NCI-H1105 treated with DMSO at 0.1 percent for 48 hours (cell line): ENCODE measurements at places on chromosomes 7 and 10.

DNA sequence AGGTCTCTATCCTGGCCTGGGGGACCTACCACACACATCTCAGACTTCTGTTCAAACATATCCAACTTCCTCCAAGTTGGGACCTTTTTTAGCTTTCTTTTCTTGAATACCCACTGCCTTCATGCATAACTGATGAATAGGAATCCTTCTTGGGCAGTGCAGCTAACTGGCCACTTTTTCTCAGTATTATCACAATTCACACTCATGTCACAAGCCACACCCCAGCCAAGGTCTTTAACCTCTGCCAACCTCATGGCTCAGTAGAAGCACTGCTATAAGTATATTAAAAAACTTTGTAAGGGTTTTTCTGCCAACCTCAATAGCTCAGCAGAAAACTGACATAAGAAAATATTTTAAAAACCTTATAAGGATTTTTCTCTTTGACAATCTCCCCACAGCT lies 44.5 kb downstream of the HHEX start:
- DNase-seq, result no peak

GRCh38 chr7:8210845-8211724 lies 50.9 kb downstream of the ICA1 start:
- no peak for DNase-seq

DNA sequence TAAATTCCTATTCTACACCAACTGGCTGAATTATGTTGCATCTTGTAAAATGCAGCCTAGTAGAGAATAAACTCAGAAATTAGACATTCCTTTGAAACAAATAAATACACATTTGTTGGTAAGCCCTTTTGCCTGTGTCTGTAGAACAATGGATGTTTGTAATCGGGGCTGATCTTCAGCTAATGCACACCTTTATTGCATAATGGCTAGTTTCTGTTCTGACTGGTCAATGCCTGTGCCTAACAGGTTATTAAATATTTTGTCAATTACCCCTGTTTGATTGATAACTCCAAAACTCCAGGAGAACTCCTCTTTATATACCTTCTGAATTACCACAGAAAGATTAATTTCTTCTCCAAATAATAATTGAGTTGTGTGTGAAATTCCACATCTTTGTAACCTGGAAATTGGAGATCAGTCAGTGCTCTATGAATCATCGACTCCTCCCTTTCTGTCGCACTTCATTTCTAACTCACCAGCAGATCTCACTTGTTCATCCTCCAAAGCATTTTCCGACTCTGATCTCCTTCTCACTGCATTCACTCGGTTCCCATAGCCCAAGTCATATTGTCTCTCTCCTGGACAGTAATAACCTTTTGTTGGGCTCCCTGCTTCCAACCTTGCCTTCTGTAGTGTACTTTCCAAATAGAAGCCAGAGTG lies 196.0 kb upstream of the FZD1 start:
- no peak for DNase-seq

DNA sequence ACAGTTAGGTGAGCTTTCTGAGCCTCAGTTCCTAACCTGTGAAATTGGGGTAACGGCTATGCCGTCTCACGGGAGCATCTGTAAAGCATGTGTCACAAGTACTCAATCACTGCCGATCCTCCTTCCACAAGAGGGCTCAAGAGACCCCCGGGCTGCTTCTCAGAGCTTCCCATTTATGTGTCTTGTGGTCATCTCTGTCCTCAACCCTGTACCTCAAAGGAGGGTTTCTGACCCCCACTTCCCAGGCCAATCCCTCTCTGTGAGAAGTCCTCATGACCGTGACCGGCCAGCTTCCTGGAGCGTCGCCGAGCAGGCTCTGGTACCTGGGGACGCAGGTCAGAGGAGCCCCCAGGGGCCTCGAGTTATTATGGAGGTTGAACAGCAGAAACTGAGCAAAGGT lies 510 bp upstream of the TRPV5 start:
- DNase-seq, result no peak

DNA sequence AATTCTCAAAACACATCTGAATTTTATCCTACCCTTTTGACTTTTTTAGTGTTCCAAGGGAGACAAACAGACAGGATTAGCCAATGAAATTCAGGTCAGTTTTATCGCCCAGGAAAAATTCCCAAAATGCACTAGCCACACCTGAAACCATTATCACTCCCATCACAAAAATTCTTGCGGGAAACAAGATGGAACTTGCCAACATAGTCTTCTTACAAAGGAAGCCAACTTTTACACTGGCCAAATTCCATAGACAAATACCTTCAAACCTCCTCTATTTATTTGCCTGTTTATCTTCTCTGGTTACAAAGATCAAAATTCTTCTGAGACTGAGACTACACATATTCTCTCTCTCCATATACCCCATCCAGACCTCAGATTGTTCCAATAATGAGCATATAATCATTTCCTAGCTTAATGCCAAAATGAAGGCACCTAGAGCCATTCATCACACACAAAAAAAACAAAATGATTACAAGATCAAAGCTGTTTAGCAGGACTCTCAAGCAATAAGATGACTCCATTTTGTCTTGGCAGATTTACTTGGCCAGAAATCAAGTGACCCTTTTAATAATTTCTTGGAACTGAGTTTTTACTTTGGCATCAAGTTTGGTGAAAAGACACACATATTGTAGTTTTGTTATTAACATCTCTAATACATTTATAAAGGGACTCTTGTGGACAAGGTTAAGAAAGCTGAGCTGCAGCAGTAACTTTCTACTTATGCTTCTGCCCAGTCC lies 30.2 kb downstream of the MET start:
- peak; percentile 19 for DNase-seq

GRCh38 chr7:101235050-101235449 lies 2.6 kb downstream of the CLDN15 start:
- no peak for DNase-seq

DNA sequence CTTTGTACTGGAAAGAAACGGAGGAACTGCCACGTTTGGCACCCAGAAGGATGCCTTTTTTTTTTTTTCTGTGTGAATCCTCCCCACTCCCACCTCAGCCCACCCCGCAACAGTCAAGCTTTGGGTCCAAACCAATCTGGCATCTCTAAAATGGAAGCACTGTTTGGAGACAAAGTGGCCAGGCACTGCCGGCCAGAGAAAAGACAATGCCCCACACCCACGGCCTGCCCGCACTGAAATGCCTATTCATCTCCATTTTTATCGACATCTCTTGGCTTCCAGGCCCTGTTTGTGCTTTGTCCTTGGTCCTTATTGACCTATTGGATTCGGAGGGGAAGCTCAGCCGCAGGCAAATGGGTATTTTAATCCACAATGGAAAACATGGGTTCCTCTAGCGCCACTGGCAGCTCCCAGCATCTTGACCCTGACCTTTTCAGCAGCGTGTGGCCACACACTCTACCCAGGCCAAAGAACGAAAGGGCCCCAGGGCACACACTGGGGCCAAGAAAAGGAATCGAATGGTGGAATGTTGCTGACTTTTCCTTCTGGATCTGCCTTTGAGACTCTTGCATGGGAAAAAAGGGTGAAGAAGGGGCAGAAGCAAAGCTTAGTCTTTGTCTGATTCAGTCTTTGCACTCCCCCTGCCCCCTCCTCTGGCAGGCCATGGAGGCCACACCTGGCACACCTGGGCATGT lies 162.6 kb upstream of the CDCA7L start:
- DNase-seq, result no peak

GRCh38 chr7:50181081-50181480 lies 88.0 kb upstream of the ZPBP start:
- no peak for DNase-seq

- no peak for DNase-seq
These were observed 59.7 kb upstream of the ADRA2A start for GRCh38 chr10:111017098-111017497.

DNA sequence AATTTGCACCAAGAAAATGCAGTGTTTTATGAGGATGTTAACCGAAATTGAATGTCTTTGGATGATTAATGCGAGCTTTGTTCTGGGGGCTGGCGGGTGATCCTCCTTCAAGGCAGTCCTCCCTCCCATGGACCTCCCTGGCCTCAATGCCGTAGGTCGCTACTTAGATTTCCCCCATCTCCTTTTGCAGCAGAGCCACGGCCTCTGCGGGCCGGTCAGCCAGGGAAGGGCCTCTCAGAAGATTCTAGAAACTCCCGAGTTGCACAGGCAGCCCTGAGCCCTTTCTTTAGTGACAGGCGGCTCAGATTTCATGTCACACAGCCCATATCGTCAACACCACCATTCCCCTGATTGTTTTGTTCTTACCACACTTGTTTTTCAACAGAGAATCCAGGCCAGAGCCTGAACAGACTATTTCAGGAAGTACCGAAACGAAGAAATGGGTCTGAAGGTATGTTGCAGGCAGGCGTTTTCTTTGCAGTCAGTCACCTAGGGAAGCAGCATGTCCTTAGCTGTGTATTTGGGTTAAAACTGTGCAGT lies 88.2 kb upstream of the SH2B2 start:
- no peak for DNase-seq
